Activated T-cell treated with anti-CD3 and anti-CD28 coated beads, Interleukin-2, amount 50 U/mL, for 72 hours (primary cell): ENCODE measurements at places on chromosomes 5 and 9.

DNA sequence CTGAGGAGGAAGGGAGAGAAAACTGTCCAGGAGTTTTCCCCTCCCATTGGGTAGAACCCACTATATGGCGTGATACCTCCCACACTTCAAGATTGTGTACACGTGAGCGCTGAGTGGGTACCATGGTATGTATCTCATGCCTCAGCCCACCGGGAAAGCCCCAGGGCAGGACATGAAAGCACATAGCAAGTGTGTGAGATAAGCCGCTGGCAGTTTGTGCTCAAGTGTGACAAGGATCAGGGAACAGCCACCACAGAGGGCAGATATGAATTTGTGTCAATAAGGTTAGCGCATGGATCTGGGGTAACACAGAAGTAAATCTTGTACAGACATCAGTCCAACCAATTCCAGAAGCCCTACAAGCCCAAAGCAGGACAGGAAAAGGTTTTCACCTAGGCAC, 42.6 kb upstream of the NAA35 start:
- DNase-seq, result no peak

- no peak for DNase-seq
These were observed 31.5 kb downstream of the RAPGEF1 start for GRCh38 chr9:131708226-131709002.

DNA sequence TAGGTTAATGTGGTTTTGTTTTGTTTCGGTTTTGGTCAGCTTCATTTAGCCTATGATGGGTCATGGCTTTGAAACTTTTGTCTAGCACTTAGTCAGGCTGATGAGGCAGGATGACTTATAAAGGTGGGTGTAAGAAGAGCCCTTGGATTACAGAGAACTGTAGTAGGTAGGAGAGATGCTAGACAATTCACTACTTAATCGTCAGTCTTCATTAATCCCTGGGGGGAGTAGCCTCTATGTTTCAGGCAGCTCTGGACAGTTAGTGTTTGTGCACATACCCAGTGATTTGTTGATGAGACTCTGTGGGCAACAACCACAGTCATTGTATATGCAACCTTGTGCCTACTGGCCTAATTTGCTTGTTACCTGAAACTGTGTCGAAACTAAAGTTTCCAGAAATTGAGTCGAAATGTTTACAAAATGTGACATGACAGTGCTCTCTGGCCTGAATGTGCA, 113.3 kb downstream of the MTREX start:
- peak; percentile 36 for DNase-seq

DNA sequence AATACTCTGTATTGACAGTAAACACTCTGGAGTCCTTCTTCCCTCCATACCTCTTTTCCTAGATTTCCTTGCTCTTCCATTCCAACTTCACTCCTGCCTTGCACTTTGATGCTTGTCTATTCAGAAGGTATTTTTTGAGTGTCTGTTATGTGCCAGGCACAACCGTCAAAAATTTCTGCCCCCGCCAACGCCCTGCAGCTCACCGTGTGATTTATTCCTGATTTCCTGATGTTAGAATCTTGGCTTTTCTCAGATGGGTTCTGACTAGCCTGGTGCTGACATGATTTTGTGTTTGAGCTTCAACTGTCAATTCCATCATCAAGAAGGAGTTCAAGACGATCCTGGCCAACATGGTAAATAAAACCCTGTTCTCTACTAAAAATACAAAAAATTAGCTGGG, 297.5 kb downstream of the AGTPBP1 start:
- no peak for DNase-seq

DNA sequence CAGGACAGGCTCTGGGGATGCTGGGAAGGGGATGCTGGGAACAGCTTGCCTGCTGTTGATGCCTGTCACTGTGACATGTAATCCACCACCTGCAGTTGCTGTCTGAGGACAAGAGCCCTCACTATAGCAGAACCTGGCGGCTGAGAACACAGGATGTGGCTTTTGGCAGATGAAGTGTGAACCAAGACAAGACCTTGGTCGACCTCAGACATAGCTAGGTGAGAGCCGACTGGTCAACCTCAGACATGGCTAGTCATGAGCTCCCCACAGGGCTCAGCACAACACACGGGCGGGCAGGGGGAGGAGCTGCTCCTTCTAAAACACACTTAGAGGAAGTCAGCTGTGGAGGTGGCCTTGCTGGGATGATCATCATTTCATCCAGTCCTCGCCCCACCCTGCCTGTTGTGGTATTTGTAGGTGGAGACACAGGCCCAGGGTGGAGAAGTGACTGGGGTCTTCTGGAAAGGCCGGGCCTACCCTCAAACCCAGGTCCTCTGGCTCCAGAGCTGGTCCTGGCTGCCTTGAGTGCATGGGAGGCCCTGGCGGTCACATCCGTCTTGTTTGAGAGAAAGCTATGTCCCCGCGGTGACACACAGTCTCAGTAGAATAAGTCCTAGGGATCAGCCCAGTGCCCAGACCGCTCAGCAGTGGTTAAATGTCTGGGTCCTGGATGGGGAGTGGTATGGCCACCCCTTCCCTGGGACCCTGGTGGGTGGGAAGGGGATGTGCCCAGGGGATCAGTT, 6.1 kb downstream of the SUSD3 start:
- peak; percentile 94 for DNase-seq

DNA sequence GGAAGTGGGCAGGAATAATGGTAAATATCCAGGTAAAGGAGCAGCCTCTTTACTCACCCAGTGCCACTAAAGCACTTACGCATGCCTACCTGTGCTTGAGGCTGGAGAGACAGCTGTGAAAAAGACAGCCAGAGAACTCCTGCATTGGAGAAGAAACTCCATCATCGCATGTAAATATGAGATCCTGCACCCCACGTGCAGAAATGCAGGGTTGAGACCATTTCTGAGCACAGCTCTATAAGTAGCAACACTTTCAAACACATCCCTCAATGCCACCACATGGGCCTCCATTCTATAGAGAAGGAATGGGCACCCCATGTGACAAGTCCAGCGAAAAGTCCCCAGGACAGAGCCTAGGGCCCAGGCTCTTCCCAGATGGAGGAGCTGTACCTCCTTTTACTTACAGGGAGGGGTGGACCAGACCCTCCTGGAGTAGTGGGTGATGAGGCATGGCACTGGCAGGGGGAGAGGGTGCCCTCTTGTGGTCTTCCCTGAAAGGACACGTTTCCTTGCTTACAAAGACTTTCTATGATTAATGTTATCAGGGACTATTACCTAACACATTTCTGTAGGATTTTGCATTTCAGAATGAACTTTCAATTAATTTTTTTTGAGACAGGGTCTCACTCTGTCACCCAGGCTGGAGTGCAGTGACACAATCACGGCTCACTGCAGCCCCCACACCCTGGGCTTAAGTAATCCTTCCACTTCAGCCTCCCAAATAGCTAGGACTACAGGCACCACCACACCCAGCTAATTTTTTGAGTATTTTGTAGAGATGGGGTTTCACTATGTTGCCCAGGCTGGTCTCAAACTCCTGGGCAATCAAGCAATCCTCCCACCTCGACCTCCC, 55.3 kb upstream of the IL17B start:
- DNase-seq, result peak; percentile 52

DNA sequence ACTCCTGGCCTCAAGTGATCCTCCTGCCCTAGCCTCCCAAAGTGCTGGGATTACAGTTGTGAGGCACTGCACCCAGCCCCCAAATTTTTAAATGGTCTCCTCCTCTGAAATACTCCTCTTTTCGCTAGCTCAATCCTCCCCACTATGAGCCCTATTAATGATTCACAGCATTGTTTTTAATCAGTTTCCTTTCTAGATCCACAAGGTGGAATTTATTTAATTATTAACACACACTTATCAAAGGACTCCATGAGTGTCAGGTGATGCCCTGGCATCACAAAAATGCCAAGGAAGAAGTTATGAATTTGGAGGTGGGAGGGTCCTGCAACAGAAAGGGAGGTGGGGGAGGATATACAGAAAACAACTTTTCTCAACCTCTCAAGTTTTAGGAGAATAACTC, 806.5 kb downstream of the PRELID2 start:
- DNase-seq, result no peak

GRCh38 chr5:9231842-9232241, 314.0 kb downstream of the SEMA5A start:
- DNase-seq, result no peak

DNA sequence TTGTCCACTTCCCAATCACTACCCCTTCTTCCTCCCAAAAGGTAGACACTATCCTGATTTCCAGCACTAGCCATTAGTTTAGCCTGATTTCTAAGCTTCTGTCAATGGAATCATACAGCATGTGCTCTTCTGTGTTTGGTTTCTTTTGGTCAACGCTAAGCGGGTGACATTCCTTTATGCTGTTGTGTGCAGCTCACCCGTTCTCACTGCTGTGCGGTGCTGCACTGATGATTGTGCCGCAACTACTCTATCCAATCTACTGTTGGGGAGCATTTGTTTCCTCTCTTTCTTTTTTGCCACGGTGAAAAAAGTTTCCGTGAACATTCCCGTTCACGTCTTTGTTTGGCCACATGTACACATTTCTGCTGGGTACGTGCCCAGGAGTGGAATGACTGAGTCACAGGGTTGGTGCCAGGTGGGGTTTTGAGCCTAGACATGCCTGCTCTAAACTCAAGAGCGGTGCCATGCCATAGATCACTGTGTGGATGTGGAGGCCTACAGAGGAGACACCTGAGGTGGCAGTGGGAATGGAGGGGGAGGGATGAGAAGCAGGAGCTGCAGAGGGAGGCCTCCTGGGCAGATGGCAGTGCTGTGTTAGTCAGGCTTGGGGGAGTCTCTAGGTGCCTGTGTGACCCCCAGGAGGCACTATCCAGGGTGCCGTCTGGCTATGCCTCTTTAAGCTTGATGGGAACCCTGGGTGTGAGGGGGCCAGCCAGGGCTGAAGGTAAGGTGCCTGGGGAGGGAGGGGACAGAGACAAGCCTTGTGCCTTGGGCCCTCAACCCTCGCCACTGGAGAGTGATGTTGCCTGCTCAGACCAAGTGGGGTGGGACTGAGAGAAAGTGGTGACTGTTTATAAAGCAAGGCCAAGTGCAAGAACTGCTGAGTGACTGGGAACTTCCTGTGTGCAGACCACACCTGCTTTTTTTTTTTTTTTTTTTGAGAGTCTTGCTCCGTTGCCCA, 11.4 kb upstream of the ANKRD33B start:
- no peak for DNase-seq

GRCh38 chr5:150175076-150175475, 8.5 kb downstream of the CDX1 start:
- no peak for DNase-seq

DNA sequence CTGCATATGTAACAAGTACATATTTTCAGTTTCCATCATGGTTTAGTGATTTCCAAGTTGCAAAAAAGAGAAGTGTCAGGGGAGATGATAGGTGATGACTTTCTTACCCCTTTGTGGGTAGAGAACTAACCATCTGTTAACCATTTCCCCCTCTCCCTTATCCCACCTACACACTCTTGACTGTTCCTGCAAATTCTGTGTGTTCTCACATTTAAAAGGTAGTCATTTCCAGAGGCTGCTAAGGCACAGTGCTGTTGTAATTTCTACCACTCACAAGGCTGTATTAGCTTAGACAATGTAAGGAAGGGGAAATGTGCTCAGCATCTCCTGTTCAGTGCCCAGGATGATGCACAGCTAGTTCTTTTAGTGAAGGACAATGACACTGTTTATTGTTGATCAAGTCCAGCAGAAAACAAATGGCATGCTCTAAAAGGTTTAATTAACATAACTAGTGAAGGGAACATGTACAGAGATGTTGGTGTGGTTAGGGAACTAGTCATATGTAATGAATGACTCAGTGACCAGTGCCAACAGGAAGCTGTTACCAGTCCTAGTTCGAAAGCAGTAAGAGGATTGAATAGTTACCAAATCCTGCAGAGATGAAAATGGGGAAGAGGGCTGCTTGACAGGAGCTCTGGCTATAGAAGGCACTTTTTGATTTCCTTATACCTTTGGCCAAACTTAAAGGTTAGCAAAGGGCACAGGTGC, 165.1 kb downstream of the PLK2 start:
- DNase-seq, result no peak

DNA sequence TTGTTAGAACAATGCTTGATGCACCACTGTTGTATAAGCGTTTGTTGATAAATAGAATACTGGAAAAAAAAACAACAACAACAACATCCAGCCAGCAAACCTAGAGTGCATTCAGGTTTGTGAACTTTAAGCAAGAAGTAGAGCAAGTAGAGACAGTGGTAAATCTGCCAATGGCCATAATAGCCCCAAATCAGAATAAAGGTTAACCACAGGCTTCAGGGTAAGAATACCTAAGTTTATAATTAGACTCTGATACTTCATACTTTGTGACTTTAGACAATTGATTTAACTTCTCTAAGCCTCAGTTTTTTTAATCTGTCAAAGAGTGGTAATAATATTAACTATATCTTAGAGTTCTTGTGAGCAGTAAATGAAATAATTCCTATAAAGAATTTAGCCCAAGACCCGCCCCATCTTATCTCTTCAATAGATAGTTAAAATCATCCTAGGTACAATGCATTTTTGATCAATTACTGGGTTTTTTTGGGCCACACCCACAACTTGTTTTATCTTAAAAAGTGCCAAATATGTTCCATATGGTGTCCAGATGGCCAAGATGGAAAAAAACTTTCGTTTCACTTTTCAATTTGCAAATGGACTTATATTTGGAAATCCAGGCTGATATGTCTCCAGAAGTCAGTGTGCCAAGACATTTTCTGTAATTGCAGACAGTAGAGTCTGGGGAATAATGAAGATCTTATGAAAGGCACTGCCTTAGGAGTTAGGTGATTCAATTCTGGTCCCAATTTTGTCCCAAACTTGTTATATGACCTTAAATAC, 24.5 kb upstream of the DPYSL3 start:
- DNase-seq, result no peak

DNA sequence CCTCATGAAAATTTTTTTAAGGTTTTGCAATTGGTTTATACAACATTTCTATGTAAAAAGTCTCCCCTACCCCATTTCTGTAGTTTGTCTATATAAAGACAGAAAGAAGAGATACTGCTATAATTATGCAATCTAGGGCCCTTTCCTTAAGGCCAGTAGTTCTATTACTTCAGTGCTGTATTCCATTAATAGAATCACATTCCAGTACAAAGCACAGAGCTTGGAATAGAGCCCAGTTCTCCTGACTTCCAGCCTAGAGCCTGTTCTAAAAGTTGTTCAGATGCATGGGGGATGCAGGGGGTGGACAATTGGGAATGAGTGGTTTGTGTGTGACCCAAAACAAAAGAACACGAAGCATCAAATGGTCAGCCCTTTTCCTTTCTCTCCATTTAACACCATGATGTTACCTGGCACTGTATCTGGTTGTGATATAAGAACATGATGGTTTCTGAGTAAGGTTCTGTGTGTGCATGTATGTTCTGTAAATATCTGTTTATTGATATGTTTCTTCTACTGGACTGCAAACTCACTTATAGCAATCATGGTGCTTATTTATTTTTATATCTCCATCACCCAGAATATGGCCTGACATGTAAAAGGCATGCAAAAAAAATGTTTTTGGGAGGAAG, 8.2 kb upstream of the GRAMD2B start:
- DNase-seq, result no peak

GRCh38 chr5:115961381-115962238, 665 bp upstream of the LVRN start:
- no peak for DNase-seq

GRCh38 chr5:79396265-79396664, 117.7 kb downstream of the HOMER1 start:
- DNase-seq, result no peak
